Stimulated activated CD8-positive, alpha-beta memory T cell treated with anti-CD3 and anti-CD28 coated beads, Interleukin-15, amount 100 ng/mL, for 4 hours (primary cell): ENCODE measurements at places on chromosomes 1 and 21.

DNA sequence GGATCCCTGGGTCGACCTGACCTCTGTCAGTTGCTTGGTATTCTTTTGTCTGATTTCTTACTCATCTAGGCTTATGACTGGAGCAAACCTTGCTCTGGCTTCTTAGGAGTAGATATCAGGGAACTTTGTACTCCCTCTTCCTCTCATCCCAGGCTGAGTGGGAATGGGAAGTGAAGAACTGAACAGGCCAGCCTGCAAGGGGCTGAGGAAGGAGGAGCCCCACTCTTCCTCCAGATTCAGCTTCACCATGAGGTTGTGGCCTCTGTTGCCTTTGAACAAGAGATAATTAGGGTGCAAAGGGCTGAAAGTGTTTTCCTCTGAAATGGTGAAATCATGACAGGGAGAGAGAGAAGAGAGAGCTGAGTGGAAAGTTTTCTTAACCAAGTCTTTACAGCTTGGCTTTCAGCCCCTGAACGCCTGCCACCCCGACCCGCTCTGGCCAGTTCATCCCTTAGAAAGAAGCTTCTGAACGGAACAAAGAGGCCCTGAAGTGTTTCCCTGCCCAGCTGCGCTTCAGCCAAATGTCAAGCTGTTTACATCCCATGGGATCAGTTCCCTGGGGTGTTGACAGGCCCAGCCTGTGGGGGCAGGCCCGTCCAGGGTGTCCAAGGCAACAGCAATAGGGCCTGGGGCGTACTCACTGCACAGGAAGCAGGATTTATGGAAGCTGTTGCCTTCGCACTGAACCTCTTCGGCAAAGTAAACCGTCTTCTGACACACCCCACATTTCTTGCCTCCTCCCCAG lies 11.2 kb downstream of the CSRP1 start:
- no peak for DNase-seq

GRCh38 chr21:36245115-36245514 lies 74.9 kb upstream of the MORC3 start:
- no peak for DNase-seq

GRCh38 chr1:201183209-201183608 lies 7.4 kb upstream of the IGFN1 start:
- DNase-seq: no peak

DNA sequence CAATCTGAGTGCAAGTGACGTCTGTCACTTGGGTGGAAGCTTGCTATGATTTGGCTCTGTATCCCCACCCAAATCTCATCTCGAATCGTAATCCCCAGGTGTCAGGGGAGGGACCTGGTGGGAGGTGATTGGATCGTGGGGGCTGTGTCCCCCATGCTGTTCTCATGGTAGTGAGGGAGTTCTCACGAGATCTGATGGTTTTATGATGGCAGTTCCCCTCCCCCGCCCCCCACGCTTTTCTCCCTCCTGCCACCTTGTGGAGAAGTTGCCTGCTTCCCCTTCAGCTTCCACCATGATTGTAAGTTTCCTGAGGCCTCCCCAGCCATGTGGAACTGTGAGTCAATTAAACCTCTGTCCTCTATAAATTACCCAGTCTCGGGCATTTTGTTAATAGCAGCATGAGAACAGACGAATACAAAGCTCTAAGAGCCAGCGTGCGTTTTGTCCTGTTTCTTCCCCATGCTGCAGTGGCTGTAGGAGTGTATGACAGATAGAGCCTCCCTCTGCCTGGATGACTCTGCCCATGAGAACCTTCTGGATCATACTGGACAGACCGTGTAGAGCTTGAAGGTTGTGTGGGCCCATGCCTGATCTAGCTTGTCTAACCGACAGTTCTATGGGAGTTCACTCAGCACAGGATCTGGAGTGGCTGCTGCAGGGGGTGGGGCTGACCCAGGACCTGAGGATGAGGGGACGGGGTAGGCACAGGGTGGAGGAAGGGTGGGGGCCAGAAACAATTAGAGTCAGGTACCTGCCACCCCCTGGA lies 139.7 kb upstream of the ERRFI1 start:
- no peak for DNase-seq

DNA sequence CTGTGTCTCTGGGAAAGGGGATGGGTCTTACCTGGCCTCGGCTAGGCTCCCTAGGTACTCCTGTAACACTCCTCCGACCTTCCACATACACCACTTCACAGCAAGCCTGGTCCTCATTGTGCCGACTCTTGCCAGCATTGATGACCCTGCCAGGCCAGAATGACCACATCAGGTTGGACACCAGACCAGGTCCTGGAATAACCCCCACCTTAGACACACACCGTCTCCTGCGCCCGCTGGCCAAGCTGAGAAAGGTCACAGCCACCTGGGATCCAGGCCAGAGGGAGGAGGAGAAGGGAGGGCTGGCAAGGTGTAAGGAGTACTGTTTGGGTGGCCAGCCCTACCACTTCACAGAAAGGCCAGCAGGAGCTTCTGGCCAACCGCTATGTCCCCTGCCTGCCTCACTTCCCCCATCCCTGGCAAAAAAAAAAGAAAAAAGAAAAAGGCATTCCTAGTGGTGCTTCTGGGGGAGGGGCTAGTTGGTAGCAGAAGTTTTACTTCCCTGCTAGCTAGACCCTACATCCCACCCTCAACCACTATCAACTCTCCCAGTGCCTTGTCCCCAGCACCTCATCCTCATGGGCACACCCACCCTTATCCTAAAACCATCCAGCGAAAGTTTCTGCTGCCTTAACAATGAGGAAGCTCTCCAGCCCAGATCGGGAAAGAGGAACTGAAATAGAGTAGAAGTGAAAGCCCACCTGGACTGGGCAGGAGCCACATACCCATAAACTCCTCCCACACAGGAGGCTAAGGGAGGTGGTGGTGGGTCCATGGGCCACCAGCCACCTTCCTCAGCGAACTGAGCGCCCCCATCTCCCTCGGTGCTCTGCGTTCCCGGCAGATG lies 1.4 kb downstream of the PPM1J start:
- DNase-seq: no peak
